ENCODE measurements at places on chromosomes 16 and 17.

DNA sequence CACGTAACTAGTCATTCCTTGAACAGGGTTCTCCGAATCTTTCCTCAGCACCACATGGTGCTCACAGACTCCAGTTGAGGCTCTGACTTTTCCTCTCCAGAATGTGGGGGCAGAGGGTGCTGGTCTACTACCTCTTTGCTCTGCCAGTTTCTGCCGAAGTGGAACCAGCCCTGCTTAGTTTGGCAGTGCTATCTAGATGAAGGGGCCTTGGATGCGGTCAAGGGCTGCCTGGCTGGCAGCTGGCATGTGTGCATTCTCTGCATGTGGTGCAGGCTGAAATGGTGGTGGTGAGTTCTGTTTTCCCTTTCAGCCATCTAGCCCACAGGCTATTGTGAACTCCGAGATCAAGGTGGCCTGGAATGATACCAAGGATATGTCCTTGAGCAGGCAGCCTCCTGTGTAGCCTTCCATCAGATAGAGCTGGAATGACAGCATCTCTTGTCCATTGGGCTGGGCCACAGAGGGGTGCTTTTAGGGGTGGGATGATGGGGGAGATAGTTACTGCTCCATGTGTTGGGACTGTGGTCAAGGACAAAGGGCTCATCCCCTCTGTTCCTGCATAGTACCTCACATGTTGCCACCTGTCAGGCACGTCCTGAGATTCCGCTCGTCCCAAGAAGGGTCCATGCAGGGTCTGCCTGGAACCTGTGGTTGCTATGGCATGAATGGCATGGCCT, 2.0 kb downstream of the DYNLL2 start:
- DNase-seq, result no peak

GRCh38 chr16:2790631-2791030, 3.3 kb upstream of the PRSS33 start:
- no peak for DNase-seq

DNA sequence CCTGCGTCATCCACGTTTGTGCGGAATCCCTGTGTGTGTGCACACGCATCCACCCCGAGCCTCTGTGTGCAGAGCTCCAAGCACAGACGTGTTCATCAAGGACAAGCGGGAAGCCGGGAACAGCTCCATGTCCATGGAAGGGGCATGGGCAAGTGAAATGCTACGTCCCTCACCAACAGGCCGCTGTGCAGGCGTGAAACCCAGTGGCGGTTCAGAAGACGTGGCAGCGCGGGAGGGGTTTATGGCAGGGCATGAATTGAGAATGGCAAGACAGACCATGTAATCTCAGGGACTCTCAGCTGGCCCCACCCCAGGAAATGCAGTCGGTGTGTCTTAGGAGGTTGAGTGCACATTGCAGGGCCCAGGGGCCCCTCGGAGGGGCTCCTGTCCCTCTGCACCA, 52.7 kb downstream of the TBC1D16 start:
- DNase-seq, result no peak

DNA sequence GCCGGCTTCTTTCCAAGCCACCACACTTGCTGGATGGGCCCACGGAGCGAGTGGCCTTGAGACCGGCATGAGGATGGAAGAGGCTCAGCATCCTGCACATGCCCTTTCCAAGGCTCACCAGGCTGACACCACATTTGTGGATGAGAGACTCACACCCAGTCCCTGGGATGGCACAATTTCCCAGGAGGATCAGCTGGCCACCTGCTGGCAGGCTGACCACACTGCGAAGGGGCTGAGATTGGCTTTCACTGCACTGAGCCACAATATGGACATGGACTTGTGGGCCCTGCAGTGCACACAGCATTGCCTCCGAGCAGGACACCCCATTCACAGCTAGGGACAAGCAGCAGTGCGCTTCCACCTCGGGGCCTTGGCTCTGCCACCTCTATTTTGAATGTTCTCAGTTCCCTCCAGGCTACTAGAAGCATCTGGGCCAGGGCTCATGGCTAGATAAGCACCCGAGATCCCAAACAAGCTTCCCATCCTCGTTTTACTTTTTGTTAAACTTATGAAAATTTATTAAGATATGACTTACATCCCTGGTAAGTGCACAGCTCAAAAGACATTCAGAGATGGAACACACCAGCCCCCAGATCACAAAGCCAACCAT, 25.3 kb upstream of the KSR1 start:
- DNase-seq, result peak; percentile 28

- no peak for DNase-seq
Measured at GRCh38 chr16:16938009-16938408, 532.8 kb downstream of the XYLT1 start.

- DNase-seq, result no peak
Measured at GRCh38 chr16:30744183-30744582, 4.0 kb upstream of the PHKG2 start.

GRCh38 chr16:72256398-72257066, 84.6 kb upstream of the PMFBP1 start:
- DNase-seq, result peak; percentile 59

DNA sequence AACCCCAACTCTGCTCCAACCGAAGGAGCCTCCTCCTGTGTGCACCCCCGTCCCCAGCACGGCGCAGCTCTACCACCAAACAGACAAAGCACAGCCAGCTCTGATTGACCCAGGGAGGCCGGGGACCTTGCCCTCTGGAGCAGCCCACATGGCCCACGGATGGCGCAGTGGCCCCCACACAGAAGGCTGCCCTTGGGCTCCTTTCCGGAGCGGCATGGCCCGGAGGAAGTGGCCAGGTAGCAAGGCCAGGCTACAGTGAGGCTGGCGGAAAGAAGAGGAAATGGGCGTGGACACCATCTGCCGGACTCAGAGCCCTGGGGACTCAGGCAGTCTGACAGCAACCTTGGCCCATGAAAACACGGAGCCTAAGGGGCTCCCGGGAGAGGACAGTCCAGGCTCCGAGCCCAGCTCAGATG, 19.9 kb upstream of the ZC3H18 start:
- no peak for DNase-seq

DNA sequence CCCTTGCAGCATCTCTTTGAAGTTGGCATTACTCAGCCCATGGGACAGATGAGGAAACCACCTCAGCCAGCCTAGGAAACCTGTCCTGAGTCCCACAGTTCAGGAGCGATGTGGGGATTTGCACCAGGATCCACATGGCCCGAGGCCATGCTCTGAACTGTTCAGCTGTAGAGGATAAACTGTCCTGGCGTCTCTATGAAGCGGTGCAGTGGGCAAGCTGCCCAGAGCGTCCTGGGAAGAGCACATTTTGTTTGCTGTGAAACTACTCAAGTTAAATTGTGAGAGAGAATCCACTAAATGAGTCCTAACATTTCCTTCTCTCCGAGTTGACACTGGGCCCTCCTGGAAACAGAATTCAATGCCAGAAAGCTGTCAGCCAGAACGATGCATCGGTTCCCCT, 276.6 kb upstream of the TNRC6C start:
- no peak for DNase-seq

DNA sequence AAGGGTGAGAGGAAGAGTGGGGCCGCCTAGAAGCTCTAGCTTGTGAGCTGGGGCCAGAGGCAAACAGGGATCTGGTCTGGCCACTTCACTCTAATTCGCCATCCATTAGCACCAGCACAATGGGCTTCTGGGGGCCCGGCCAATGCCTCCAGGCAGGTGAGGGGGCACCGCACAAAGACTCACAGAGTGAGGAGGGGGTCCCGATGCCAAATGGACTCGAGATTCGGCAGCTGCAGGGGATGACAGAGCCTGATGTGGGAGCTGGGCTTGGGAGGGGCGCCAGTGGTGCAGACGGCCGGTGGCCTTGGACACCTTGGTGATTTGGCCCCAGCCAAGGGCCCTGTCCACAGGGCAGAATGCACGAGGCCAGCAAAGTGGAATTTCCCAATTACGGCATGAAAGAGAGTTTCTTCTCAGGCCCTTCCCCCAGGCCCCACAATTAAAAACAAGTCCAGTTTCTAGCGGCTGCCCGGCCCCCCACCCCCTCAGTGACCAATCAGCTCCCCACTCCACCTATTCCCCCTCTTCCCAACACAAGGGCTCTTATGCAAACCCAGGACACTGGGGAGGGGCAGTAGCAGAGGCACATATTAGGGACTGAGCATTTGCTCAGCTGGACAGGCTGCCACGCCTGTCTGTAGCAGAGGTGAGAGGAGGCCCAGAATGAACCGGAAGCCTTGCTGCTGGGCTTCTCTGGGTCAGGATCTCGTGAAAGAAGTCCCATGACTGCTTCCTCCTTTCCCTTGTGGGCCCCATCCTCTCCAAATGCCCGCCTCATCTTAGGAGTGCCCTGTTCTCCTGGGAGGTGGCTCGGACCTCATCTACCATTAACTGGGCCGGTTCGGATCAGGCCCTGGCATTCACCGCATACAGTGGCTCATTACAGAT, 39.4 kb upstream of the MTSS2 start:
- DNase-seq, result no peak

DNA sequence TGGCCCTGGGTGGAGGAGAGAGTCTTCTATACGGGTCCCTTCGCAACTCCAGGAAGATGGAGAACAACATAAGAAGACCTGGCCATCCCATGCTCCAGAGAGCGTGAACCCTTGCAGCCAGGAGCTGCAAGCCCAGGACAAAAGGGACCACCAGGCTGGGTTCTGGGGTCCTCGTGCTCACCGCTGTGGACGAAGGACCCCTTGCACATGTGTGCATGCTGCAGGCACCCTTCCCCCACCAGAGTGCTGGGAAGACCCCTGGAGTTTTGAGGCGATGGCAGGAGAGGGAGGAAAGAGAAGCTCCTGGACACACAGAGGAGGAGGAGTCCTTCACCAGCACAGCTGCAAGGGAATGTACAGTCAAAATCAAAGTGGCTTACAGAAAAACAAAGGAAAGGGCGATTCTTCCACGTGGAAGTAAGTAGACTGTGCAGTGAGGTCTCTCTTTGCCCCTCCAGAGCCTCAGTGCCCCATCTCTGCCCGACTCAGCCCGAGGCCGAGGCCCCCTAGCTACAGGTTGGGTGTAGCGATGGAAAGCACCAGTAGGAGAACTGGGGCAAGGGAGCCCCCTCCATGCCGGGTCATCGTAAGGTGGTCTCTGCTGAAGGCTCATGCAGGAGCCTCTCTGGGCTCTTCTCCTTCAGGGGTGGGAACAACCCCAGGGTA, 51.3 kb downstream of the PIMREG start:
- DNase-seq, result no peak

- peak; percentile 89 for DNase-seq
Measured at GRCh38 chr17:41547378-41547841, 19.3 kb upstream of the KRT19 start.
